ENCODE measurements at places on chromosomes 1 and 21.

- DNase-seq: peak; percentile 61
Measured at GRCh38 chr1:190478149-190479049, 735 bp upstream of the BRINP3 start.

- no peak for DNase-seq
Measured at GRCh38 chr1:179129702-179130473, 48.0 kb downstream of the TOR3A start.

- DNase-seq: no peak
Measured at GRCh38 chr1:39407896-39408640, 83.4 kb upstream of the BMP8A start.

GRCh38 chr21:43294194-43294902 is 125.5 kb downstream of the CRYAA start:
- DNase-seq: no peak

DNA sequence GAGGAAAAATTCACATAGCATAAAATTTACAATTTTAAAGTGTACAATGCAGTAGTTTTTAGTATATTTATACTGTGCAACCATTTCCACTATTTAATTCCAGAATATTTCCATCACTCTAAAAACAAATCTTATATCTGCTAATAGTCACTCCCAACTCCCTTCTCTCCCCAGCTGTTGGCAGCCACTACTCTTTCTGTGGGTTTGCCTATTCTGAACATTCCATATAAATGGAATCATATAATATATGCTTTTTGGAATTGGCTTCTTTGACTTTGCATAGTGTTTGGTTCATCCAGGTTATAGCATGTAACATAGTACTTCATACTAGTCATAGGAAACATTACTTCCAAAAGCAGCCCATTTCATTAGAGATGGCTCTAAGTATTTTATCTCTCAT is 25.0 kb upstream of the TMEM39B start:
- DNase-seq: no peak

DNA sequence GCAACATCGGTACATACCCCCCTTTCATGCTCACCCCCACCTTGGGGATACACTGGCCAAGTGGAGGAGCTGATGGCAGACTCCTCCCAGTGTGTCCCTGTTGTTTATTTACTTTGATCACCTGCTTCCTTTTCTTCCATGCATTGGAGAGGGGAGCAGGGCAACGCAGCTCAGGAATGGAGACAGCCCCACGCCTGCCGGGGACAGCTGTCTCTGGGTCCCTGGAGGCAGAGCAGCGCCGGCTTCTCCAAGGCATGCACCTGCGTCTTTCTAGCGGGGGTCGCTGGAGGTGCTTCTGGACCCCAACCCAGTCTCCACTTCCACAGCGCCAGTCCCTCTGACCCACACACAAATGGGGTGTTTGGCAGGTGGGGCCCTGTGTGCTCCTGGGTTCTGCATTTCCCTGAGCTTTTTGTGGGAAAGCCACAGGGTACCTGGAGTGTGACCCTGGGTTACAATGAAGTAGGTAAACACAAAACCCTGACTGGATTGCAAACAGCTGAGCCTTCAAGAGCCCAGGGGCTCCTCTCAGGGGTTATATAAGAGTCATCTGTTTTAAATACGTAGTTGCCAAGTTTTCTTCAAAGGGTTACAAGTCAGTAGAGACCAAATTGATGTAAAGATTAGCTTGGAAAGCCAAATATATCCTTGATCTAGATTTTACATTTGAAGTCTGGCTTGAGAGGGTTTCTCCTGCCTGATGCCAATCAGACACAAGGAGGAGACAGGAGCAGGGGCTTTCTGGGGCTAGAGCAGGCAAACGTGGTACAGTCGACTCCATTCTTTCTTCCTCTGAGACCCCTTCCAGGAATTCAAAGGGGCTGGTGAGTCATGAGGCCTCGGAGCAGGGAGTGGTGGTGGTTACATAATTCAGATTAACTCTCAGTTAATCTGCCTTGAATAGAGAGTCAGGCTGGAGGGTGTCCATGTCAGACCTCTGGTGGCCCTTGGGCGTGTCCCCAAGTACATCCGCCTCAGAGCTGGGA is 4.5 kb downstream of the AJAP1 start:
- DNase-seq: no peak

DNA sequence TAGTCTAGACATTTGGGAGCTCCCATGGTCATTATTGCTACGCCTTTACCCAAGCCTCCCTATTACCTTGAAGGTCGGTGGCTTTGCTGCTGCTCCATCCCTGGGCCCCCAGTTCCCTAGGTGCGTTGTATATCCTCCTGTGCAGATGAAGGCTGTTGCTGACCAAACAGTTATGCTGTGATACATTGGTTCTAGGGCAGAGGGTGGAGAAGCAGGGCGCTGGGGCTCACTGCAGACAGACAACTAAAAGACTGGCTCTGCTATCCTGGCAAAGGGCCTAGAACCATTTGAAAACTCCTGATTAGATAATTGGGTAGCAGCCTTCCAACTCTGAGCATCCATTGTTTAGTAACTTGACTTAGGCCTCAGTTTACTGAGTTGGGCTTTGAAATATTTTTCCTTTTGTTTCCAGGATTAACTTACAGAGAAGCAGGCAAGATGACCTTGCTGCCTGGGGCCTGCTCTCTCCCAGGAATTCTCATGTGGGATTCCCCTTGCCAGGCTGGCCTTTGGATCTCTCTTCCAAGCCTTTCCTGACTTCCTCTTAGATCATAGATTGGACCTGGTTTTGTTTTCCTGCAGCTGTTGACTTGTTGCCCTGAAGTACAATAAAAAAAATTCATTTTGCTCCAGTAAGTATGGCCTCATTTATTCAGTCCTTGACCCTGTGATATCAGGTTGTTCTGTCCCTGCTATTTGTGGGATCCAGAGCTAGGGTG is 15.5 kb downstream of the CHI3L2 start:
- DNase-seq: no peak

GRCh38 chr1:234660536-234661316 is 50.7 kb upstream of the IRF2BP2 start:
- no peak for DNase-seq

- DNase-seq: no peak
Measured at GRCh38 chr21:42110691-42111469, 39.8 kb downstream of the UMODL1 start.

- peak; percentile 83 for DNase-seq
Measured at GRCh38 chr1:37811027-37811655, 3.1 kb upstream of the YRDC start.

DNA sequence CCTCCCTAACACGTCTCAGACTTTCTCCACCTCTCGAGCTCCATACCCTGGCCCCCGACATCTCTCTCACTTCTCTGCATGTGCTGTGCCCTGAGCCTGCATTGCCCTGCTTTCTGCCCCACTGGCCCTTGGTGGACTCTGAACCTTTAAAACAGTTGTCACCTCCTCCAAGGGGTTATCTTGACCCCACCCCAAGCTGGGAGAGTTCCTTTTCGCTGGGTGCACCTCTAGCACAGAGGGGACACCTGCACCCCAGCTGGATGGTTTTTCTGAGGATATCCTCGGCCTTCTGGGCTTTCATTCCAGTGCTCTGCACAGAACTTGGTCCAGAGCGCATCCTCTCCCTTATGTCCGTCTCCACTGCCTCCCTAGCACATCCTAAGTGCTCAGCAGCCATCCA is 4.2 kb upstream of the CDCP2 start:
- DNase-seq: no peak

- DNase-seq: no peak
Measured at GRCh38 chr1:213976665-213977485, 10.9 kb upstream of the PROX1 start.

DNA sequence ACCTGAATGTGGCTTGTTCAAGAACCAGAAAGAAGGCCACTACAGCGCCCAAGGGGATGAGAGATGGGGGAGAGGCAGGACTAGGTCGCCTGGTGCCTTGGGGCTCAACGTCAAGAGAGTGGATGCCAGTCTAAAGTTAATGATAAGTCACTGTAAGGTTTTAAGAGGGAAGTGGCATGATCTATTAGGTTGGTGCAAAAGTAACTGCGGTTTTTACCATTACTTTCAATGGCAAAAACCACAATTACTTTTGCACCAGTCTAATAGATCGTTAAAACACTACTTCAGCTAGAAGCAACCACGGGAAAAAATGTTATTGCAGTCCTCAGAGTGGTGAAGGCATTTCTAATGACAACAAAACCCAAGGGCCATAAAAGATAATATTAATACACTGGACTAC is 2.6 kb upstream of the GJB3 start:
- no peak for DNase-seq

GRCh38 chr1:105004515-105004914 is 1254.8 kb downstream of the AMY1C start:
- DNase-seq: no peak

GRCh38 chr1:245184779-245185178 is 30.0 kb downstream of the KIF26B start:
- no peak for DNase-seq

DNA sequence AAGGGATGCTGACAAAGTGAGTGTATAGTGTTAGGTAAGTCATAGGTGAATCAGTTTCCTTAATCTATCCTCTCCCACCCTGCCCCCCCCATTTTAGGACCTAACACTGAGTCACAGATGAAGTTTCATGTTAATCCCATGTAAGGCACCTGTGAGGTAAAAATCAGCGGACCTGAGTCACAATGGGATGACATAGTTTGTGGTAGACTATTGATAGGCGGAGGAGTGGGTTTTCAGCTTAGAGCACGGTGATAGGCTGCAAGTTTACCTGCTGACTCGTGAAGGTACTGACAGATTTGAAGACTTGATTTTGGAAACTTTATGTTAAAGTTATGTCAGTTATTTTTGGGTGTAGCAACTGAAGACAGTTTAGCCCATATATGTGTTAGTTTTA is 1.7 kb downstream of the TOR1AIP1 start:
- DNase-seq: no peak

DNA sequence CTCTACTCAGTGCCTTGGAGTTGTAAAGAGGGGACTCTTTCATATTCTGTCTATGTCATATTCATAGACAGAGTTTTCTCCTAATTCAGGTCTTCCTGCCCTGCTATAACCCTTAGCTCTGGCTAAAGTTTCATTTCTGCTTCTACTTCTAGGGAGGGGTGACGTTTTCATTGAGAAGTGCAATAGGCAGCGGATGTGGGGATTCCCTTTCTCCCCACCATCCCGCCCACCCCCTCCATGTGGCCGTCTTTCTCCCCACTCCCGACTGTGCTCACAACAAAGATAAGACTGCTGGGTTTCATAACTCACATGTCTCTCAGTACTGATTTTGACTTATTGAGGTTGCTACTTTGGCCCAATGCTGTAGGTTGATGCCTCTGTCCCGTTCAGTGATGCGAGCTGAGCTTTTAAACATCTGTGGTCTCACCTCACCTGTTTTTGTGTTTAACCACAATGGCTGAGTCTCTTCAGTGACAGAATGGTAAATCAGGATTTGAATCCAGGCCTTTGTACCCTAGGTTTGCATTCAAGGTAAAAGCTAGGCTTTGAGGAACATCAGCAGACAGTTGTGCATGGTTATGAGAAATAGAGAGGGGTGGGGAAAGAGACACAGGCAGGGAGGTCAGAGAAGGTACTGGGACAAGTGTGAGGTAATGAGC is 7.8 kb upstream of the KIF14 start:
- DNase-seq: no peak

DNA sequence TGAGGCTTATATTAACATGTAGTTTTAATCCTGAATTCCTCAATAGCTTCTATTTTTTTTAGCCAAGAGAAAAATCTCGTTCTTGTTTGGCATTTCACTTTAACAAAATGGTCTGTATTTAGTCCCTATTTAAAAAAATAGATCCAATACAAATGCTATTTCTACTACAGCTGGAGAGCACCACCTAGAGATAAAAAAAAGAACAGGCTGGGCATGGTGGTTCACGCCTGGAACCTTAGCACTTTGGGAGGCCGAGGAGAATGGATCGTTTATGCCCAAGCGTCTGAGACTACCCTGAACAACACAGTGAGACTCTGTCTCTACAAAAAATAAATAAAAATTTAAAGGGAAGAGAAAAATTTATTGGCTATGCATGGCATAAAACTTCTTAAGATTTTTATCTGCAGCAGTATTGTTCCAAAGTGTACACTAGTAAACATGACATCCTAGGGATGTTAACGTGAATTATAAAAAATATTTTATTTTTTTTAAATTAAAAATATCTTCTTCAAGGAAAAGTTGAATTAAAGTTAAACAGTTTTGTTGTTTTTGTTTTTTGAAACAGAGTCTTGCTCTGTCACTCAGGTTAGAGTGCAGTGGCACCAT is 4.4 kb downstream of the ST7L start:
- DNase-seq: no peak

DNA sequence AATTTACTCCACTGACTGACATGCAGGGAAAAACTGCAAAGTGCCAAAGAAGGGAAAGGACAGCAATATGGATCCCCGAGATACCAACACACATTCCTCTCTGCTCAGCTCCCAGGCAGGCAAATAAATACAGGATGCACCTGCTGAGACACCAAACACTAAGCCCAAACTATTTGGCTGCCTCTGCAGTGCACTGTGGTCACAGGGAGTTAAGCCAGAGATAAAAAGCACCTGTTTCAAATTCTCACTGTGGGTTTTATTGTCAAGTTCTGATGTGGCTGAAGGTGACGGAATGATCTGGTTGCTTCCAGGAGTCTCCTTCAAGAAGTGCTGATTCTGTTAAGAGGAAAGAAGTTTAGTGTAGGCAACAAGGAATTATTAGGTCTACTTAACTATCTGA is 17.7 kb downstream of the TEX38 start:
- no peak for DNase-seq

All from WTC11 (cell line).